ENCODE measurements at places on chromosomes 6 and 20.

- no peak for DNase-seq
These were observed 22.3 kb upstream of the SMOC2 start for GRCh38 chr6:168418711-168419121.

DNA sequence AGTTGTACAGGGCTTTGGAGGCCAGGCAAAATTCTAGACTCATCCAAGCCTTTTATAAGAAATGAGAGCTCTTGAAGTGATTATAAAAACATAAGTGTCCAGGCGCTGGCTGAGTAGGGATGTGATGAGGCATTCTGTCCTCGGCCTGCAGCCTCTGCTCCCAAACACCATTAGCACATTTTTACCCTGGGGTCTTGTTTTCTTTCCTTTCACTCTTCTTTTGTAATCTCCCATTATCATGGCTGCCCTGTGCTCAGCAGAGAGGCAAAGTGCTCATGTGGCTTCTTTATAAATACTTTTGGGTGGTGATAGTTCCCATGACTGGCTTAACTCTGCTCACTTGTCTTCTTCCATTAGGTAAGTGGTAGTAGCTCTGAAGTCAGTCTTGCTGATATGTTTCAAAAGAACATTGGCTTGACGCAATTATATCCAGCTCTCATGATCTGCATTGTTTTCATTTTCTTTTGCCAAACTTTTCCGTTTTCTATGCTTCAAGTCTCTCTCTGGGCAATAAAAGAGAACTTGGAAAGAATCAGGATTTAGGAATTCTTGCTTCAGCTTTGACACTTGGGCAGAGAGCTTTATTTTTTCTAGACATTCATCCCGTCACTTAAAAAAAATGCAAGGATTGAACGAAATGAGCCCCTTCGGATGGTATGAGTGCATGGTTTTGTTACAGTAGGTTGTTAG is 61.1 kb downstream of the CAP2 start:
- DNase-seq, result no peak

DNA sequence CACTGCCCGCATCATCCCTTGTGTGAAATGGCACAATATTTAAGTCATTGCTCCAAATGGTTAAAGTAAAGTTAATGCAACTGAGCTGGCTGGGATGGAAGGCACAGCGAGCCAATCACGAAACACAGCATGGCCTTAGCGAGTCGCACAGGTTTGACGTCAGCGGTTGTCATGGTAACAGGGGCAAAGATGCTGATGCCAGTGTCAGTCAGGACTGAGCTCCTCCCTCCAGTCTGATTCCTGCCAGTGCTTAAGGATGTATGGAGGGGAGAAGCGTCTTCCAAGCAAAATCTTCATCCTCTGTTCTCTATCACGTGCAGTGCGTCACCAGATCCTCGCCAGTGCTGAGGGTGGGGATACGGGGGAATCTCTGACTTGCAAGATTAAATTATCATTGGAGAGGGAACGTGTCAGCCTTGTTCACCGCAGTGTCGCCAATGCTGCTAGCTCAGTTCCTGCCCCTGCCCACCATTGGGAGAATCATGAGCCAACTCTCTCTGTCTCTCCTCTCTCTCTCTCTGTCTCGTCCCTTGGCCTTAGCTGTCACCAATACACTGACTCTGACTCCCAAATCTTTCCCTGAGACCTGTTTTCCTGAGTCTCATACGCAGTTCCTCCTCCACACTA is 24.5 kb downstream of the TSPYL4 start:
- DNase-seq, result no peak

DNA sequence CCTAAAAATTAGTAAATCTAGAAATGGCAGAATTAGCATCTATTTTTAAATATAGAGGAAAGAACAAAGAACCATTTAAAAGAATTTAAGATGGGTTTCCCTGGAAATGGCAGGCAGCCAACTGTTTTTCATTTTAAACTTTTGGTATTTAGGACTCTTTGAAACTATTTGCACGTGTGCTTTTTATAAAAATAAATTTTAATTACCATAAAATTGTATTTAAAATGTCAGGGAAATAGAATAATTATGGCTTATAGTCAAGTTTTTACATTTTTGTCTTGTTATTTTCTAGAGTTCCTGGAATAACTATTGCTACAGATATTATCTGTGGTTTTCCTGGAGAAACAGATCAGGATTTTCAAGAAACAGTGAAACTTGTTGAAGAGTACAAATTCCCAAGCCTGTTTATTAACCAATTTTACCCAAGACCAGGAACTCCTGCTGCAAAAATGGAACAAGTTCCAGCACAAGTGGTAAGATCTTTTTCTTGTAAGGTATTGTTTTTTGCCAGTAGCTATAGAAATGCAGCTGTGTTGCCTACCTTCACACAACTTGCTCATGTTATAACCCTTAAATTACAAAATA is 528.7 kb upstream of the SOX4 start:
- no peak for DNase-seq

DNA sequence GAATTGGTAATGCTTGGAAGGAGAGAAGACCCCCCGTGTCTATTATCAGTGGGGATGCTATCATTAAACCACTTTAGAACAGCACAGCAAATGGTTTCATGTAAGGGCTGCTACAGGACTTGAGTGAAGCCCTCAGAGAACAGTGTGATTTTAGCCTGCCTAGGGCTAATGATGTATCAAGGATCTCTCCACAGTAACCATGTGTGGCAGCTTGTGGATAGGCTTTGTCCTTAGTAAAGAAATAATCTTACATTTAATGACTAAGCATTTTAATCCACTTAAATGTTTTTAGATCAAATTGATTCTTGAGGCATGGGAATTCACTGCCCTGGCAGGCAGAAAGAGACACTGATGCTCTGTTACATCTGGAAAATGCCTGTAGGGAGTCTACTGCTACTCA is 495.1 kb downstream of the NKAIN2 start:
- no peak for DNase-seq

DNA sequence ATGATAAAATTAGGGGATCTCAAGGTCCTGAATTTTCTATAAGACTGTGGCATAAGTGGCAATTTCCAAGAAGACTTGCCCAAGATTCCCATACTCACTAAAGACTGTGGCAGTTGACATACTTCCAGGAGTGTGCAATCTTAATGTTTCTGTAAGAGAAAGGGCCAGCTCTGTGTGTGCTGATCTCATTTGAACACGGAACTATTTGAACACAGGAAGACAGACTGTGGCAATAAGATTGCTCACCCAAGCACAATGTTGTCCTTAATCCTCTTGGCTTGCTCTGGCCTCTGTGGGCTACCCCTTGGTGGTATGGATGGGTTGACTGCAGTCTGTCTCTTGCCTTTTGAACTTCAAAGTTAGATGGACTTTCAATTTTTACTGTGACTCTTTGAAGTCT is 151.4 kb downstream of the PHF3 start:
- DNase-seq, result no peak

GRCh38 chr20:47300071-47300470 is 56.4 kb downstream of the ZMYND8 start:
- DNase-seq, result no peak

DNA sequence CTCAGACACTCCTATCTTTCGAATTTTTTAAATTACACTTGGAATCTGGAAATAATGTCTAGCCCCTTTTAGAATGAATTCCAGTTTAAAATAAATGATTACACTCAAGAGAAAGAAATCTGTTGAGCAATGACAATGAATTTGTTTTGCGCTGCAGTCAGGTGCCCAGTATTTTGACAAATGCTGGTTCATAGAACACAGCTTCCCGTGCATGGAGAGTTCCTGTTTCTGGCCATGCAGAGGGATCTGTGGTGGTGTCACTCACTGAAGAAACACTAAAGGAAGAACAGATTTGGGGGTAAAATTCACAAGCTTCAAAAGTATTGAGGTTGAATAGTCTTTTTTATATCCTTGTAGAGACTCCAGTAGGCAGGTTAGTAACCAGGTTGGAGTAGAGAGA is 113.4 kb upstream of the CEP85L start:
- DNase-seq, result no peak

DNA sequence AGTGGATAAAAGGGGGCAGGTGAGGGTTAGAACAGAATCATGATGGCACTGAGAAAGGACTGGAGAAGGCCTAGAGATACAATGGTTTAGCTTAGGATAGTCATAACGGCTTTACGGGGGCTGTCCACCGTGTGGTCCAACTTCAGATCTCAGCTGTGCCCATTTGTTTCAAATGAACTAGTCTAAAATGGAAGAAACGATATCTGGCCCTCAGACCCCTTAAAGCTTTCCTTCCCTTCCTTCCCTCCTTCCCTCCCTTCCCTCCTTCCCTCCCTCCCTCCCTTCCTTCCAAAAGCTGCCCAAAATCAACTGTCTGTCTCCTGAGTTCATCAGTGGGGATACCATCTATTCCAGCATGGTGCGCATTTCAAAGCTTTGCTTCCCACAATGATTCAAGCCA is 27.9 kb downstream of the TRAM2 start:
- no peak for DNase-seq

- DNase-seq, result no peak
These were observed 203.7 kb downstream of the NFATC2 start for GRCh38 chr20:51338692-51339440.

DNA sequence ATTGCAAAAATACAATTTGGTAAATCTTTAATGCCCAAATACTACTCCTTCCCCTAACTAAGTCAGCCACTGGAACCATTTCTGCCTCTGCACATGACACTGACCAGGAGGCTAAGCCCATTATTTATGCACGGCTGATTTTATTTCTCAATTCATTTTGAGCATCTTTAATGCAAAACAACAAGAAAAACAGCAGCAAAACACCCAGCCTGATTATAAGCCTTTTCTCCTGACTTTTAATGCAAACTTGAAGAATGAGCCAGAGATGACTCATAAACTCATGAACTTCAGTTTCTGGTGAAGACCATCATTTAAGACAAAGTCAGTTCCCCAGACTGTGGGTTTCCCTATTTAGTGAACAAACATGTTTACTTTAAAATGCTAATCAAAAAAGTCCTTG is 51.6 kb downstream of the CYP24A1 start:
- DNase-seq, result no peak

GRCh38 chr20:2524709-2525506 is 11.5 kb upstream of the TMC2 start:
- DNase-seq, result no peak

- no peak for DNase-seq
These were observed 48.4 kb upstream of the PIM1 start for GRCh38 chr6:37121556-37121955.

- no peak for DNase-seq
These were observed 13.1 kb downstream of the LIN28B start for GRCh38 chr6:104969785-104970581.

- no peak for DNase-seq
These were observed 217.4 kb upstream of the FAM83B start for GRCh38 chr6:54629131-54629530.

DNA sequence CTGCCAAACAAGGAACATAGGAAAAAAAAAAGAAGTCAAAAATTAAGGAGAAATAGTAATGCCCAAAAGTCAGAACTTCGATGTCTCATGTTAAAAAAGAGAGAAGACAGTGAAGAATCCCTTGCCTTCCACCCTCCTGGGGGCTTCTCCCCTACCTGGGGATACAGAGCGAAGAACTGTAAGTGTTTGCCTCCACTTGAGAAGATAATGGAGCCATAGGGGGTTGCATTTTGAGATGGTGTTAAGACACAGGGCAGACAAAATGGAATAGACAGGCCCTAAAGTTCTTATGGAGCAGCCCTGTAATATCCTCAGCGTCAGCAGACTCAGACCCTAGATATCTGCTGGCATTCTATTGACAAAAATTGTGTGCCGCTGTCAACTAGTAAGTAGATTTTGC is 222.2 kb upstream of the MAP3K7 start:
- DNase-seq, result no peak

- no peak for DNase-seq
These were observed 28.2 kb downstream of the TBC1D32 start for GRCh38 chr6:121305957-121306607.

GRCh38 chr6:134593442-134593841 is 275.5 kb upstream of the SGK1 start:
- DNase-seq, result no peak

DNA sequence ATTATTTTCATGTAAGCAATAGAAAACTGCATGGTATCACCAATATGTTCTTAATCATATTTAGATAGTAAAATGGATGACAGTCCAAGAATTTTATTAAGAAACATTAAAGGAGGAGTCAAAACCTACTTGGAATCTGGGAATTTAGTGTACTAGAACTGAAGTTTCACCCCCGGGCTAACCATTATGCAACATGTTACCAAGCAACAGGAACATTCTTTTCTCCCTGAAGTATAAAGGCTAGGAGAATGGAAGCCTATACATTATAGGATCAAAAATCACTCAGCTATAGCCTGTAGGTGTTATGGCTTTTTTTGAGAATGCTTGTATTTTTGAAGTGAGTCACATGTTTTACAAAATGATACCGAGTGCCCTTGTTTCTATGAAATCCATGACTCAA is 538.3 kb downstream of the GRIK2 start:
- DNase-seq, result no peak

GRCh38 chr6:23510778-23511510 is 615.1 kb upstream of the NRSN1 start:
- no peak for DNase-seq

GRCh38 chr6:165658395-165659058 is 4.5 kb downstream of the PDE10A start:
- no peak for DNase-seq

GRCh38 chr20:2892376-2892775 is 19.1 kb downstream of the PTPRA start:
- DNase-seq, result no peak

GRCh38 chr6:30258204-30258603 is 45.0 kb upstream of the TRIM26 start:
- DNase-seq, result no peak

GRCh38 chr6:40398810-40399477 is 188.2 kb downstream of the LRFN2 start:
- DNase-seq, result no peak

DNA sequence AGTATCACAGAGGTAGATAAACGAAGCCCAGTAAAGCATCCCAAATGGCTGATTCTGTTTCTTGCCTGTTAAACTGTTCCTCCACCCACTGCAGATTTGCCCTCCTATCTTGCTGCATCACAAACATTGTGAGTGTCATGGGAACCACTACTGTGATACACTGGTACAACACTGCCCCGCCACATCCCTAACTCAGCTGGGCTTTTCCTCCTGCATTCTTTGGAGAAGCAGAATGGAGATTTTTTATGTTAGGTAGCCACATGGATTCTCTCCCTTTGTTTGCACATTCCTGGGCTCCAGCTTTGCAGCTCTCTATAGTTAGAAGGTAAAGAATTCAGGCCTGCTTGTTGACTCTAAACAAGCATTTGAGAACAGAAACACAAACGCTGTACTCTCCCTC is 234.1 kb downstream of the TMEM242 start:
- DNase-seq, result no peak

DNA sequence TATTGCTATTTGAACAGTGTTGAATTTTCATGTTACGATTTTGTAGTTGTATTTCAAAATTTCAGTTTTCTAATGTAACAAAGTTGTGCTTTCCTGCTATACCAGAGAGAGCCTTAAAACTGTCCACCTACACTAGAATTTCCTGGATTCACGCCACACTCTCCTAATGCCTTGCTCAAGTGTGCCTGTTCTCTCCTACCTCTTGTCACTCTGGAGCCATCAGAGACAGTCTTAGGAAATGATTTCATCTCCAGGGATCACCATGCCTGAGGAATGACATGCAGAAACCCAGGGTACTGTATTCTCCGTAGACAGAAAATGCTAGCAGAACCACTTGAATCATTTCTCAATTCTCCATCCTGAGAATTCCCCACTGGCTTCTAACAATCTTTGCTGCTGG is 667.6 kb downstream of the KIF16B start:
- DNase-seq, result no peak

- no peak for DNase-seq
These were observed 3.4 kb downstream of the PRDM13 start for GRCh38 chr6:99609905-99610489.

Data from activated CD8-positive, alpha-beta memory T cell treated with anti-CD3 and anti-CD28 coated beads for 1 hour (primary cell).